ENCODE measurements at places on chromosomes 1 and 21.

DNA sequence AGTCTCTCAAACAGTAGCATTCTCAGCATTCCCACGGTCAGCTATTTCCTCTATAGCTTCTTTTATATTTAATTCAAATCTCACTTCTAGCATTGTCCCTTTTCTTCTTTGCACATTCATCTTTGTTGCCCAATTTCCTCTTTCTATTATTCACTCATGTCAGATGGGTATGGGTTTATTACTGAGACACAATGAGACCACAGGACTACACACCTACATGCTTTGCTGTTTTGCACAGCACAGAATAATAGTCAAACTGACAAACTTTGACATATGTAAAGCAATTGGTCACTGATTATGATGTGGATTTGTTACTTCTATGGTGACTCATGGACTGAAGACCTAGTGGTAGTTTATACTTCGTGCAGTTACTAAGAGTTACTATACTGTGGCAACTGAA, 5.8 kb upstream of the CD1C start:
- DNase-seq = no peak

- peak; percentile 42 for DNase-seq
Measured at GRCh38 chr1:113758631-113759332, 504 bp downstream of the PHTF1 start.

GRCh38 chr1:238239343-238239742, 348.6 kb upstream of the ZP4 start:
- DNase-seq = no peak

GRCh38 chr1:108969346-108969745, 6.1 kb upstream of the CLCC1 start:
- no peak for DNase-seq

DNA sequence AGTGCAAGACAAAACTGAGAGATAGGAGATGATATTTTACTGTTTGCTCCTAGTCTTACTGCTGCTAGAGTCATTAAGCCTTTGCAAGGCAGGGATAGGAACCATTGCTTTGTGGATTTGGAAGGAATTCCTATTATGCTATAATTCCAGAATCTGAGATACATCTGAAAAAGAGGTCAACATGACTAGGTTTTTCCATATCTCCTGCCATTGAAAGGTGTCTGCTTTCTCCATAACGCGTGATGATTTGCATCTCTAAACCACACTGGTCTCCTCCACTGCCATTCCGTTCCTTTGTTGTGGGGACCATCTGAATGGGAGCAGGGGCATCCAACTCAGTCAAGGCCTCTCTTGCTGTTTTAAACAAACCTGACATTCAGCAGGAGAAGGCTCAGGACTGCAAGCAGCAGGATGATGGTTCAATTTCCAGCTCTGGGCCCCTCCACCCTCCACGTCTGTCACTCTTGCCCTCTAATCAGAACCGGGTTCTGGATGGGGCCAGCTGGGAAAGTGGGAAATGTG, 45.2 kb downstream of the PLPP3 start:
- DNase-seq = no peak

DNA sequence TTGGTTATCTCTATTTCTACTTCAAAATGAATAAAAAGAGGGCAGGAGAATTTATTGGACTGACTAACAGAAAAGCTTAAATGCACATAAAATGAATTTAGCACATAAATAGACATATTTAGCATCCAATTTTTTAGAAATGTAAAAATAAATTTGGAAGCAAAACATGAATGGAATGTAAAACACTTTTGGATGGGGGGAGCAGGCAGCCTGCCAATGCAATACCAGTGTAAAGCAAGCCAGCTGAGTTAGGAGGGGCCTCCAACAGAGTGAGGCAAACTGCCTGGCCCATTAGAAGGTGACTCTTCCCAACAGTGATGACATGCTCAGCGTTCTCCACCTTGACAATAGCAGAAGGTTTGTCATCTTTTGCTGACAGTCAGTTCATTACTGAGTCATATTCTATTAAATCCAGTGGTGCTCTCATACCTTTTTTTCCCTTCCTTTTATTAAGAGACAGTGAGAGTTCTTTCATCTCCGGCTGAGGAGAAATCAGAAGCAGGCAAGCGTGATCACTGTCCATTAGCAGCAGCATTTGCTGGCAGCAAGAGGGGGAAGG, 19.5 kb upstream of the EXO1 start:
- no peak for DNase-seq

- DNase-seq = no peak
Measured at GRCh38 chr21:29825936-29826335, 113.9 kb downstream of the GRIK1 start.
